ENCODE measurements at places on chromosomes 2 and 18.

DNA sequence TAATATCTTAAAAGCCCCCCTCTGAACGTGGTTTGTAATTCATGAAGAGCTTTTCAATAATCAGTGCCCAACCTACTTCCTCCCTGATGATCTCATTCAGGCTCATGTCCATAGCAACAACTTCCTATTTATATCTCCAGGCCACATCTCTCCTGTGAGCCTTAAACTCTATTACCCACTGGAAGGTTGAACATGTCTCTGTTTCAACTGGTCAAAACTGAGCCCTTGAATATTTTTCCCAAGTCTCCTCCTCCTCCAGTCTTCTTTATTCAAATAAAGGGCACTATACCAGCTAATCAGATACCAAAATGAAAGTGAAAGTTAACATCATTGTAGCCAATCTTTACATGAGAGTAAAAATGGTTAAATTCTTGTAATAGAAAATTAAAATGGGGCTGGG is 63.7 kb upstream of the ITGA4 start:
- DNase-seq: no peak

DNA sequence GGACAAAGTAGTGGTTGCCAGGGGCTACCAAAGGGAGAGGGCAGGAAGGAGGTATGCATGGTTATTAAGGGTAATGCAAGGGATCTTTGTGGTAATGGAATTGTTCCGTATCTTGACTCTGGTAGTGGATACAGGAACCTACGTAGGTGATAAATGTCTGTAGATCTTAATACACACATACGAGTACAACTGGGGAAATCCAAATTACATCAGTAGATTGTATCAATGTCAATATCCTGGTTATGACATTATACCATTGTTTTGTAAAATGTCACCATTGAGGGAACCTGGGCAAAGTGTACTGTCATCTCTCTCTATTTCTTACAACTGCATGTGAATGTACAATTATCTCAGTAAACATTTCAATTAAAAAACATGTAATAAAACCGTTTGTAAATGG is 56.2 kb downstream of the ALPK2 start:
- no peak for DNase-seq

- no peak for DNase-seq
Measured at GRCh38 chr18:58412844-58413666, 215.8 kb downstream of the ALPK2 start.

DNA sequence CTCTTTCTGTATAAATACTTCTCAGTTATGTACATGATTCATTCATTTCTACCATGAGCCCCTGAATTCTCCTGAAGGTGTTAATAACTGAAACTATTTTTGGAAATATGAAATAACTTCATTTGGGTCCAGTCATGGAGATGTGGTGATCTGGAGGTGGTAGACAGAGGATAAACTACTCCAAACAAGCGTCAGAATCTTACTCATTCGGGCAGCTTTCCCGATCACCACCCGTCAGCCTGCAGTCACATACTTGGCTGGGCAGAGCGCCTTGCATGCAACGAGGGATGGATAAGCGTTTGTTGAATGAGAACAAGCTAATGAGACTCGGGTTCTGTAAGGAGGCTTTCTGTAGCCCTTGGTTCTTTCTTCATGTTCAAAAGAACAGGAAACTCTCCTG is 222.7 kb downstream of the CD226 start:
- DNase-seq: no peak

- DNase-seq: no peak
Measured at GRCh38 chr2:204871231-204871953, 326.1 kb downstream of the PARD3B start.

DNA sequence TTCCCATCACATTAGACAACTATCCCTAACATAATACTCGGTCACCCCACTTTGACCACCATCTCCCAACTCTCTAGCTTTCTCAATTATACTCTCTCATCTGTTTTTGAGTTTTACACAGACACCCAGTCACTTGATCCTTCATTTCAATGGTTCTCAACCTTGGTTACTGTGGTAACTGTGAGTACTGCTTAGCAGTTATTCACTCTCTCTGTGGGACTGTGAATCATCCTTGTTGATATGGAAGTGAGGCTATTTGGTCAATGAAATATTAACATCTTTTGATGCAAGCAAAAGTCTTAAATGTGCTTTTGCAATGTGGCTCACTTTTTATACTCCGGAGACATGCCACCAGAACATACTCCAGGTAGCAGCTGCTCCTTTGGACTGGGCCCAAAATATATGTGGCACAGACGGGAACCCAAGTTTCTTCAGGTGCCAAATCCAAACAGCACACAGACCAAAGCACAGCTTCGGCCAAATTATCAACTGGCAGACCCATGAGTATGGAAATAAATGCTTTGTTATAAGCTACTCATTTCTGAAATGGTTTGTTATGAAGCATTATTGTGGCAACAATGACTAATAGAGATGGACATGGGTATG is 75.0 kb upstream of the SLC25A52 start:
- no peak for DNase-seq

GRCh38 chr2:41622301-41622700 is 425.5 kb upstream of the PKDCC start:
- DNase-seq: no peak

GRCh38 chr2:32249731-32250236 is 14.9 kb downstream of the NLRC4 start:
- DNase-seq: no peak
